PC-9 (cell line): ENCODE measurements at places on chromosomes 5 and 9. TPM values are rescaled to one million over a fixed set of nuclear protein-coding genes. Genes with fewer than 3 reads are reported as not detected.

The RLN2 gene
- total RNA-seq, result 1.2 and 2.9 TPM in 2 replicates

GRCh38 chr5:154098465-154098864, 59.7 kb downstream of the MFAP3 start:
- no peak for DNase-seq

The DRD1 gene
- total RNA-seq, result not detected in 2 replicates

GRCh38 chr5:53972314-53972713, 338.1 kb downstream of the ARL15 start:
- DNase-seq, result no peak

The GFI1B gene
- total RNA-seq, result not detected in 2 replicates

The CD72 gene
- 3.2 and 4.1 TPM in 2 replicates for total RNA-seq

DNA sequence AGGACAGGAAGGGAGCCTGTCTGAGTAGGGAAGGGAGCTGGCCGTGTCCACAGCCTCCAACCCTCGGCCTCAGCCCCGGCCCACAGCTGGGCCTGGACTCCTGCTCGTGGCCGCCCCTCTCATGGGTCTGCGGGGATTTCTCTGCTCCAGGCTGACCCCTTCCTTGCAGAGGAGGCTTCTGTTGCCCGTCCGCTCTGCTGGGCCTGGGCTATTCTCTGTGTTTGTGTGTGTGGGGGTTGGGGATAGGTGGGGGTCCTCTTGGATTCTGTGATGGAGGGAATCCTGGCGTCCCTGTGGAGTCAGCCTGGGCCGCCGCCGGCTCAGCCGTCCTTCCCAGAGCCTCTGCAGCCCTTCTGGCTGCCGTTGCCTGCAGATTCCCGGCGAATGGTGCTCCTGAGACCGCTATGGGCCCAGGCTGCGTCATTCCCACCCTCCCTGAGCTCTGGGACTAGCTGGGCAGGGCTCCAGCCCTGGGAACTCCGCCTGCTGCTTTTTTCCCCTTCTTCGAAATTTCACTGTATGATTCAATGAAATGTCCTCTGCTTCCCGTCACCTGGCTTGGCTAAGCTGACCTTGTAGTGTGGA, 64.2 kb downstream of the FGF18 start:
- no peak for DNase-seq

The PCDHGB3 gene
- total RNA-seq, result not detected in 2 replicates

- DNase-seq, result no peak
These were observed 134.7 kb downstream of the CRB2 start for GRCh38 chr9:123490688-123491087.
